Activated CD8-positive, alpha-beta memory T cell treated with anti-CD3 and anti-CD28 coated beads for 24 hours (primary cell): ENCODE measurements at places on chromosomes 6 and 20.

DNA sequence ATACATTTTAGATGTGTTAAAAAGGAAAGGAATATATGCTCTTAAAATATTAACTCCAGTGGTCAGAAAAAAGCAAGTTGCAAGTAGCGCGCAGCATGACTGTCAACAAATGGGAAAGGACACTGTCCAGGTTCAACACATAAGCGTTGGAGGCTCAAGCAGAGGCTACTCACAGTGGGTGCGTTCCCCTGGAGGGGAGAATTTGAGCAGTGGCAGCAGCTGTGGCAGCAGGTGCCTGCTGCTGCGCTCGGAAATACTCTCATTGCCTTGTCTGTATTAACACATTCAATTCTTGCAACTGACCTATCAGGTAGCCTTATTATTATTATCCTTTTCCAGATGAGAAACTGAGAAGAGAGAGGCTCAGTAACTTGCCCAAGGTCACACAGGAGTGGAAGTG is 21.9 kb upstream of the CCN6 start:
- no peak for DNase-seq

GRCh38 chr6:163390770-163391169 is 23.7 kb upstream of the QKI start:
- no peak for DNase-seq

DNA sequence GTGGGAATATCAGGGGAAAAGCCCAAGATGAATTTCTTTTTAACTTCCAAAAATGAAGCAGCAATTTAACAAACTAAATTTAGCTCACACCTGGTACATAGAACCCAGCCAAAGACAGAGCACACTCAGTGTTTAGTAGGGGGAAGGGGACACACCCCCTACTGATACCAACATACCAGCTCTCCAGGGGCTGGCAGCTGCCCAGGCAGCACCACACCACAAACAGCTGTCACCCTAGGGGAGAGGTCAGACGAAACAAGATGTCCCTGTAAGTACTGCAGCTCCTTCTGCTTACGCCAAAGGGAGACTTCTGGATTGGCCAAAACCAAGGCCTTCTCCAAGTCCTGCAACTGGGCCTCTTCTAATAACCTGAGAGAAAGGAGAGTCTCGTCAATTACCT is 26.0 kb downstream of the MDN1 start:
- no peak for DNase-seq

DNA sequence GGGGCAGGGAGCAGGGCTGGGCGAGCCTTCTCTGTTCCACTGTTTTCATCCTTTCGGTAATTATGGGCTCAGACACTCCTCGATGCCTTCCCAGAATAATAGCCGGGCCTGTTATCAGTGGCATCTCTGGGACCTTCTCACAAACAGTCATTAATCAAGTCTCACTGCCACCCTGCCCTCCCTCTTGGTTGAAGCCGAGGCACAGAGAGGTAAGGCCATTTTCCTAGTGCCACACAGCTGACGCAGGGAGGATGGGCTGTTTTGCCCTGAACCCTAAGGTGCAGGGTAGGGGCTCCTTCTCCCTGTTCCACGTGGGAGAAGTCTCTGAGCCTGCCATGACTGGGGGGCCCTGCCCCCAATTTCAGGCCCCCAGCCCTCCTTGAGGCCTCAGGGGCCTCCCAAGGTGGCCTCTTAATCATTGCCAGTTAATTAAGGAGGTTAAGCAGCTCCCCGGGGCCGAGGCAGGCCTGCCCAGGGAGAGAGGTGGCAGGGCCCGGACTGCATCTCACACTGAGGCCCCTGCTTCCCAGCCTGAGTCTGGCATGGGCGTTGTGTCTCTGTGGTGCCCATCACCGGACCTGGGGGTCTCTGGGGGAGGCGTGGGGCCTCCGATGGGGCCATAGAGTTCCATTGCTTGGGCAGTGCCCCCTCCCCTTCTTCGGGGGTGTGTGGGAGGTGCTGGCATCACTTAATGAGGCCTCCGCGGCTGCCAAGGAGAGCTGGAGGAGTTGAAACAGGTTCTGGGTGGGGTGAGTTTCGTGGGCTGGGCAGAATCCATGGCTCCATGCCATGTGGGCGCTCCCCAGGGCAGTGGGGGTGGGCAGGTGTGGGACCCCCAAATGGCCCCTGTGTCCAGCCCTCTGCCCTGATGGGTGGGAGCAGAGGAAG is 42.9 kb downstream of the CEBPB start:
- no peak for DNase-seq

- no peak for DNase-seq
These were observed 6.0 kb upstream of the ACSS1 start for GRCh38 chr20:25063981-25064380.

DNA sequence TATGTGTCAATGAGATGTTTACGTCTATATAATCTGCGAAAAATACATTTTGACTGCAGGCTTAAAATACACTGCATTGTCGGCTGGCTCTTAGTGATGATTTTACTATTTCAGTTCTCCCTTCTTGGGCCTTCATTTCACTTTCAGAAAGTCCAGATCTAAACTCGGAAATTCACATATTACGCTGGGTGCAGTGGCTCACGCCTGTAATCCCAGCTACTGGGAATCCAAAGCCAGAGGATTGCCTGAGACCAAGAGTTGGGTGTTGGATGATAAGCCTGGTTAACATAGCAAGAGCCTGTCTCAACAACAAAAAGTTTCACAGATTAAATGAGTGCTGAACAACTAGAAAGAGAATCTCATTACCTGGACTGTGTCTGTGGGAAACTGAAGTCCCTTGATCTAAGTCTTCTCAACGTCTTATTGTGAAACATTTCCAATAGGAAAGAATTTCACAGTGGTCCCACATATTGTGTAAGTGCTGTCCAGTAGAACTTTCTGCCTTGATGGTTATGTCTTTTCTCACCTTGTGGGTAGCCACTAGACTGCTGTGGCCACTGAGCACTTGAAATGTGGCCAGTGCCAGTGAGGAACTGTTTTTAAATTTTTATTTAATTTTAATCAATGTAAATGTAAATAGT is 1.9 kb downstream of the GINM1 start:
- DNase-seq, result no peak

DNA sequence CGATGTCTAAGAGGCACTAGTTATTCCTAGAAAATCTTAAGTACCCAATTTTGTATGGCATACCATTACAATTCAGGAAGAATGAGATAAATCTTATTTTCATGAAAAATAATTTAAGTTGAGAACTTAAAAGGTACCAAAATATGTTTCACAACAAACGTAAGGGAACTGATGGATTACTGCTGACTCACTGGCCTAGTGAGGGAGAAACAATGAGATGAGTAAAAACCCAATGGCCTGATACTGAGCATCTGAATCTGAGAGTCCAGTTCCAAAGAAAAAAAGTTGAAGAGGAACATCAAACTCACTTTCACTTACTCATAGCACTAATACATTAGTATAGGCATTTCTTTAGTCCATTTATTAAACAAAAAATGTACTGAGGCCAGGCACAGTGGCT is 56.0 kb downstream of the MDN1 start:
- DNase-seq, result no peak

DNA sequence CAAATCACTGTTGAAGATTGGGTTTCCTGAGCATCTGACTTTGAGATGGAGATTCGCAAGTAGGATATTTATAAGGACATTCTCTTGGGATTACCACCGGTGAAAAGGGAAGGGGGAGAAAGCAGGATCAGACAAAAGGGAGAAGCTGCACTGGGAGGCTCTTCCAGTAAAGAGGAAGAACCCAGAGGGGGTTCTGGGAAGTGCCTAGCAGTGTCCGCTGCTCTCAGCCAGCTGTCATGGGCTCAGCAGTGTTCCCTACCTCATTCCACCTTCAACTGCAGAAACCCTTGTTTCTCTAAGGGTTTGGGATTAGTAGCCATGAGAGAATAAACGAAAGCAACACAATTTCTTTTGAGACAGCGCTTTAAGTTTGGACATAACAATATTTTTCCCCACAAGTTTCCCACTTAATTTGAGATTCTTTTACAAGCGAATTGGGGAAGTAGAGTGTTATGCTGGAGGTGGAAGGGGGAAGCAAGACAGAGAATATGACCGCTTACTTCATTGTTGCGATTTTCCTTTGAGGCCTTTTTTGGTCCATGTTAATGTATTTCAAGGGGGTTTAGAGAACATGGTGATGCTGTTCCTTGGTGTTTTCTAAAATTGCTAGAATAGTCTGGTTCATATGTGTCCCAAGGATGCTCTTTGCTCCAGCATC is 154.5 kb upstream of the SCGN start:
- DNase-seq, result no peak

GRCh38 chr6:22613695-22614094 is 44.3 kb downstream of the HDGFL1 start:
- DNase-seq, result no peak

GRCh38 chr20:44955270-44955669 is 4.9 kb downstream of the TOMM34 start:
- no peak for DNase-seq

DNA sequence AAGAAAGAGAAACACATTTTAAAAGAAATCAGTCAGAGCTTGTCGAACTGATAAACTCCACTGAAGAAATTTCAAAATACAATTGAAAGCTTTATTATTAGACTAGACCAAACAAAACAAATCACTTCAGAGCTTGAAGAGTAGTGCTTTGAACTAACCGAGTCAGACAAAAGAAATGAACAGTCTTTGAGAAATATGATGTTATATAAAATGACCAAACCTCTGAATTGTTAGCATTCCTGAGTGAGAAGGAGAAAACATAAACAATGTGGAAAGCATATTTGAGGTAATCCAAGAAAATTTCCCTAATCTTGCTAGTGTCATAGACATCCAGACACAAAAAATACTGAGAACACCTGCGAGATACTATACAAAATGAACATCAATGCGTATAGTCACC is 13.2 kb upstream of the CST4 start:
- no peak for DNase-seq

DNA sequence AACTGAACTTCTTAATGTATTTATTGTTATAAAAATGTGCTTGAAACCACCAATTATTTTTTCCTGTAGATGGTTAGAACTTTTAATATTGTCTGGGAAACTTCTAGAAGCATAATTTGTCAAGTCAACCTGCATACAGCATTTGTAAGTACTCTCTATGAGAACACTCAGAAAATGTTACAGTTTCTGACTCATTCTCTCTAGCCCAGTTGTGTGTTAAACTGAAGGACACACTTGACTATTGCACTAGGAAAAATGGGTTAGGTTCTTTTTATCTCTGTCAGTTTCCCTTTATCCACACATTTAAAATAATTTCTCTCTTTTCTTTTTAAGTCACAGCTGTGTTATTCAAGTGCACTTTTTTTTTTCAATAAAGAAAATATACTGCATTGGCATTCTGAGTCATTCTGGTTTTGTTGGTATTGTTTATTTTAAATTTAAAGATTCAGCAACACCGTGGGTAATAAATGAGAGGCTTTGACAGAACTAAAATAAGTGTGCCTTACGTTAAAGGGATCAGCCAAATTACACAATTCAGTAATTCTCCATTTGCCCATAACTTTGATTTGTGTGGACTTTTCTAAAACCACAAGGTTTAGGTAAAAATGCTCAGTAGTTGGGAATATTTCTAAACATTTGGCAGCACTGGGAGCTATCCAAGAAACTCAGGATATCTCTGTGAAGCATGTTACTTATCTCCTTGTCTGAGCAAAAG is 50.7 kb downstream of the OPN5 start:
- no peak for DNase-seq

DNA sequence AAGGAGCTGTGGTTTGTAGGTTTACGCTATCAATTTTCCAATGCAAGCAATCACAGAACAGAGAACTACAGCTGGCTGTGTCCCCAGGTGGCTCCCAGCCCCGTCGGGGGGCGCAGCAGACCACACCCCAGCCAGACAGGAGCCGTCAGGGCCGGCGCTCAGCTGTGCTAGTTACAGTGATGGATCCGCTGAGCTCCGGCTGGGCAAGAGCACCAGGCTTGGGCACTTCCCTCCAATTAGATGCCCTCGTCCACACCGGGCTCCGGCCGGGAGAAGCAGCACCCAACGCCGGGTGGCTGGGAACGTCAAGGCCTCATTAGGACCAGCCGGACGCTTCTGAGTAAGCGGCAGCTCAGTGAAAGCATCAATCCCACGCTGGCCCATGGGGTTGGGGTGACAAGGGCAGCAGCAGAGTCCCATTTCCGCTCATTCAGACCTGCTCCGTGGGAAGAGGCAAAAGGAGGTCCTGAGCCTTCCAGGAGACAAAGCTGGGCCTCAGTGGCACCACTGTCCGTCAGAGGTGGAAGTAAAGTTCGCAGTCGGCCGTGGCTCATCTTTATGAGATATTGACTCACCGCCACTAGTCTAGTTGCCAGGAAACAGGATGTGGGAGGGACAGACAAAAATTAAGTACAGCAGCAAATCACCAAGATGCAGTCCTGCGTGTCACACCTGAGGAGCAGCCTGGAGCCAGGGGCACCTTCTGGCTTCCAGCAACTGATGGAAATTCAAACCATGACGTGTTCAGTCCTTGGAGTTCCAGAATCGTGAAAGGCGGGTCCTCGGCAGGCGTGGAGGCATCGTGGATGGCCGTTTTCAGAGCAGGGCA is 164.1 kb downstream of the TAF4 start:
- DNase-seq, result no peak

DNA sequence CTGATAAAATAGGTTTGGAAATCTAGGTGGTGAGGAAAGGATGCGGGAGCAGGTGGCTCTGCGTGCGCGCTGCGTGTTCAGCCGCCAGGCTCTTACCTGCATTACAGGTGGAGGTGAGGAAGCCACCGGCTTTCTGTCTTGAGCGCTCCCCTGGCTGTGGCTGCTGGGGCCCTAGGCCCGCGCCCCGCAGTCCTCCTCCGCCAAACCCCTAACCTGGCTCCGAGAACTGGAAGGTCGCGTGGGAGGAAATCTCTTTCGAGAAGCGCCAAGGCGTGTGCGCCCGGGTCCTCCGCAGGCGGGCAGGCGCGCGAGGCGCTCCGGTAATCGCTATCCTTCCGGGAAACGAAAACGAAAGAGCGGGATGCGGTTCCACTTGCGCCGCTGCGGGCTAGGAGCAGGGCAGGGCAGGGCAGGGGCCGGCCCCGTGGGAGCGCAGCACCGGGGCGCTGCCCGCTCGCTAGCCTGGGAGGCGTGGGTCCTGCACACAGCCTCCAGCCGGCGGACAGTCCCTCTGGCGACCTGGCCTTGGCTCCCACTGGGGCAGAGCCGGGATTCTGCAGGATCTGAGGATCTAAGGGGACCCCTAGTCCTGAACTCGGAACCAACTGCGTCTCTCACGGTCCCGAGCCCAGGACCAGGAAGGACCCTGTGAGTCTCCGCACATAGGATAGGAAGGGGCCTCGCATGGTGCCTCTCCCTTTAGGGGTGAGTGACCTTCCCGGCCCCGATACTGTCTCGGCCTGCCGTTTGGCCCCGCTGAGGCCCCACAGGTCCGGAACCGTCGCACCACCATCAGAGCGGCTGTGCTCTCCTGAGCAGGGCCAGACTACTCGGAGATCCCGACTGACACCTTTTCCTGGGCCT is at the start of gene ETV7:
TSS of gene ETV7 (minus strand) at position 230 of the 864 bp plus-strand sequence. CDS start at position 102, 128 bp downstream.
- peak; percentile 73 for DNase-seq

DNA sequence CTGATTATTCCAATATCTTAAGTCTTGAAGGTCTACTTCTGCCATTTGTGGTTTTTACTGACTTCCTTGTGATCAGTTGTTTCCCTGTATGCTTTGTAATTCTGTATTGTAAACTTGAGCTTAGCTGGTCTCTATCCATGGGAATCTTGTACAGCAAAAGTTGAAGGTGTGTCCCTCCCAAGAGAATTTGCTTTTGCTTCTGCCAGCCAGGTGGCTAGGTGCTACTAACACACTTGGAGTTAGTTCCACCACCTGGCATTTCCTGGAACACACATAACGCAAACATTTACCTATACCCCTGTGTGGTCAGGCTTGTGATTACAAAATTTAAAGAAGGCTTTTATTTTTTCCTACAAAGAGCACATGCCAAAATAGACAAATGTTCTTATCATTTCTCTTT is 141.2 kb downstream of the GRM4 start:
- DNase-seq, result no peak

GRCh38 chr6:151057061-151057460 is 182.7 kb upstream of the AKAP12 start:
- no peak for DNase-seq
